ENCODE measurements at places on chromosomes 7 and 10. TPM values are rescaled to one million over a fixed set of nuclear protein-coding genes. Genes with fewer than 3 reads are reported as not detected.

Gene NPFFR1
- not detected for total RNA-seq

Gene FAM13C
- 1.1 TPM for total RNA-seq

Gene OR6B1
- total RNA-seq, result not detected

Gene ASZ1
- not detected for total RNA-seq

Gene HSPA14
- 5.6 TPM for total RNA-seq

Gene HACD1
- 0.94 TPM for total RNA-seq

Gene TRPV5
- not detected for total RNA-seq

Gene C10orf53
- total RNA-seq, result not detected

Gene PRF1
- total RNA-seq, result 0.51 TPM

Gene FFAR4
- total RNA-seq, result 0.57 TPM

Gene KLF14
- 0.25 TPM for total RNA-seq

- no peak for DNase-seq
Observed at GRCh38 chr10:107487284-107487683, 322.8 kb upstream of the SORCS1 start.

GRCh38 chr7:30352169-30352568, 67.8 kb downstream of the ZNRF2 start:
- no peak for DNase-seq

- DNase-seq, result no peak
Observed at GRCh38 chr7:128022631-128023532, 8.4 kb downstream of the LRRC4 start.

DNA sequence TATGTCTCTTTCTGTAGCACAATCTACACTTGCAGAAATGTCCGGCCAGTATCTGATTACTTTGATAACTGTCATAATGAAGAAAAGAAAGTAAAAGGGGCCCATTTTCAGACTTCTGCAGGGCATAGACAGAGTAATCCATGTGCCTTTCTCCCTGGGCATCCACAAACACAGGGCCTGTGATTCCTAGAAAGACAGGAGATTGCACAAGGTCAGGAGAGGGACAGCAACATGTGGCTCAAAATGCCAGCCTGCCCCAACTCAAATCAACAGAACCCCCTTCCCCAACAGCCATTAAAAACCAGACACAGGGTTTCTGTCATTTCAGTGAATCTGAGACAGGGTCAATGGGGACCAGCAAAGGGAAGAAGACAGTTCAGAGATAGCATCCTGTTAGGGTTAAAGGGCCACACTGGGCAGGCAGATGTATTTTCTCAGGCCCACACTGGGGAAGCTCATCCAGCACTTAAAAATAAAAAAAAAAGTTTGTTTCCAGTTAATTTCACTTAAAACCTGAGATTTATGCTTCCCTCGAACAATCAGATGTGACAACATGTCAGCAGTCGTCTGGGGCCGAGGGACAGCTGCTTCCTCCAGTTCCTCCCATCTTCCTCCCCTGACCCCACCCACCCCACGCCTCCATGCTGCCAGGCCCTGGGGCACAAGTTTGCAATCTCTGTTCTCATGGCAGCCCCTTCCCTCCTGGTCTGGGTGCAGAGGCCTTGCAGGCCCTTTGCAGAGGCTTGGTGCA, 30.7 kb upstream of the ACSL5 start:
- DNase-seq, result no peak

- DNase-seq, result no peak
Observed at GRCh38 chr7:23016345-23017253, 2.7 kb upstream of the HYCC1 start.

DNA sequence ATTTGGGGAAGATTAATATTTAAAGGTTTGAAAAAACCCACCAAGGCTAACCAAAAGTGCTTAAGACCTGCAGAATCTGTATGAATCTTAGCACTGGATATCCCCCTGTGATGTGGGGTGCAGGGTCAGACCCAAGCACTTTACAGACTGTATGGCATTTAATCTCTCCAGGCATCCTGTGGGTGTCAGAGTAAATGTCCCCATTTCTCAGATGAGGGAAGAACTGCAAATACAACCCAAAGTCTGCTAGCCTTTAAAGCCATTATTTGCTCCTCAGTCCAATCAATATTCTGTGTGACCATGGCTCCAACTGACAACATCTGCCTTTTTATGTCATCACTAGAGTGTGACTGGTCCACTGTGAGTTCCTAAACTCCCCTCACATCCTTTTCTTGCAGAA, 10.0 kb upstream of the MBL2 start:
- DNase-seq, result no peak

DNA sequence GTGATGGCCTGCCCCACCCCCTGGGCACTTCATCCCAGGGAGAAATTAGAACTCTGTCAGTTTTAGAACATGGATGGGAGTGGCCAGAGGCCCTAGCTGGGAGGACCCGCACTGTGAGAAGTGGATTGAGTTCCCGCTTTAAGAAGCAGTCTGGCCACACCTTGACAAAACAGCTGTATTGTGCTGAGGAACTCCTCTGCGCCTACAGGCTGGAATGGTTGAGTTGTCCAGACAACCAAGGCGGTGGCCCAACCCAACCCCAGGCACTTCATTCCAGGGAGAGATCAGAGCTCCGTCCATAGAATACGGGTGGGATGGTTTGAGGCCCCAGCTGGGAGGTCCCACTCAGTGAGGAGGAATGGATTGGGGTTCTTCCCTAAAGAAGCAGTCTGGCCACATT, 196.0 kb downstream of the TMEM26 start:
- DNase-seq, result no peak

- no peak for DNase-seq
Observed at GRCh38 chr10:61975391-61975932, 74.0 kb downstream of the ARID5B start.

DNA sequence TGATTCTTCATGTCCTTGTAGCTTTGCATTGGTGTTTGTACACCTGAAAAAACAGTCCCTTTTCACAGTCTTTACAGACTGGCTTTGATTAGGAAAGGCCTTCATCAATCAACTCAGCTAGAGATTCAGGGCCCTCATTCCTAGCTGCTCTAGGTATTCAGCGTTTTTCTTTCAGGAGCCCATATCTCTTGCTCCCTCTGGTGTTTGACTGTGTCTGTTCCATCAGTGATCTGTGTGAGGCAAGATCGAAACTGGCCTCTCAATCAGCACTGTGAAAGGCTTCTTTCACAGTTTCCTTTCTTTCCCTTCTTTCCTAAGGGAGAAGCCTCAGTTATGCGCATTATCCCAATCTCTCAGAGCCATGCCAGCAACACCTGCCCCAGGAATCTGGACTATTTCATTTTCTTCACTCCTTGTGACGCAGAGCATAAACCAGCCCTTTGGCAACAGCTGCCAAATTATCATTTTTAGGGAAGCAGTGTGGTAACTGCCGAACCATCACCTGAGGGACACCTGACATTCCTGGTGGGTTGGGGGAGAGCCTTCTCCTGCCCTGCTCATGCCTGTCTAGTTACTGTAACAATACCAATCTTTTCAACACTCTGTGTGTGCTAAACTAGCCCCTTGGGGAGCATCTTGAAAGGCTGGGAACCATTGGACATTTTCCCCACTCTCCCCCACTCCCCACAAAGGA, 75.7 kb upstream of the CCDC71L start:
- DNase-seq, result no peak

- DNase-seq, result no peak
Observed at GRCh38 chr10:76085817-76086167, 654.4 kb downstream of the LRMDA start.

GRCh38 chr7:56099653-56100052, 6.6 kb downstream of the CHCHD2 start:
- DNase-seq, result no peak

- peak; percentile 34 for DNase-seq
Observed at GRCh38 chr7:142478479-142479220, 220.8 kb upstream of the PRSS58 start.

- no peak for DNase-seq
Observed at GRCh38 chr7:155009570-155010157, 6.7 kb upstream of the PAXIP1 start.

DNA sequence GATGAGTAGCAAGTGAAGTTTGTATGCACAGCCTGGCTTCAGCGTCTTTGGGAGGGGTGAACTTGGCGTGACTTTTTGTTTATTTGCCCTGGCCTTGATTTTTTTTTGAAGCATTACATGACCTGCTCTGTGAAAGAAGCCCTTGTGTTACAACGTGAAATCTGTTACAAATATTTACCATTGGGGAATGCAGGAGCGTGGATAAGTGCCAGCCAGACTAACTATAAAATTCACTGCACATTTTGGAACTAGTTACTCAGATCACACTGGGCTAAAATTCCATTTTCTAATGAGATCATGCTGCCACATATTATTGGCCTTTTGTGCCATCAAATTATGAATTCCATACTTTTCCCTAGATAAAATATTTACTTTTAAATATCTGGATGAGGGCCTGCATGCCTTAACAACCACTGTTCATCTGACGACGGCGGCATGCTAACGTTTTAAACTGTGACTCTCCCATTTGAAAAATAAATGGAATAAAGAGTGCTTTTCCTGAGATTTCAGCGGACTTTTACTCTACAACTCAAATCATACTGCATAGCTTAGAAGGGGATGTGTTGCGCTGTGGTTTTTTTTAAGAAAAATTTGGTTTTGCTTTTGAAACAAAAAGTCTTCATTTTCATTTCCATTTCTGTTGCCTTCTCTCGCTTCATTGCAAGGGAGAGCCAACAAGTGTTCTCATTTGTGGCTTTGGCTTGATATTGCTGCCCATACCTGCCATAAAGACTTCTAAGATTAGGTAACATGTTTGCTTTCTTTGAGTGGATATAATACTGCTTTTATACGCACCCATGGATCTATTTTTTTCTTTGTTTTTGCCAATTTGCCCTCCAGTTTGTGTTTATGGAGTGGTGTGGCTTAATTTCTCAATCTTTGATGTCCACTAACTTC, 352.2 kb downstream of the TFEC start:
- no peak for DNase-seq

- DNase-seq, result no peak
Observed at GRCh38 chr10:99689461-99689860, 30.2 kb downstream of the ENTPD7 start.

GRCh38 chr7:80529362-80529761, 17.5 kb upstream of the GNAT3 start:
- DNase-seq, result no peak

DNA sequence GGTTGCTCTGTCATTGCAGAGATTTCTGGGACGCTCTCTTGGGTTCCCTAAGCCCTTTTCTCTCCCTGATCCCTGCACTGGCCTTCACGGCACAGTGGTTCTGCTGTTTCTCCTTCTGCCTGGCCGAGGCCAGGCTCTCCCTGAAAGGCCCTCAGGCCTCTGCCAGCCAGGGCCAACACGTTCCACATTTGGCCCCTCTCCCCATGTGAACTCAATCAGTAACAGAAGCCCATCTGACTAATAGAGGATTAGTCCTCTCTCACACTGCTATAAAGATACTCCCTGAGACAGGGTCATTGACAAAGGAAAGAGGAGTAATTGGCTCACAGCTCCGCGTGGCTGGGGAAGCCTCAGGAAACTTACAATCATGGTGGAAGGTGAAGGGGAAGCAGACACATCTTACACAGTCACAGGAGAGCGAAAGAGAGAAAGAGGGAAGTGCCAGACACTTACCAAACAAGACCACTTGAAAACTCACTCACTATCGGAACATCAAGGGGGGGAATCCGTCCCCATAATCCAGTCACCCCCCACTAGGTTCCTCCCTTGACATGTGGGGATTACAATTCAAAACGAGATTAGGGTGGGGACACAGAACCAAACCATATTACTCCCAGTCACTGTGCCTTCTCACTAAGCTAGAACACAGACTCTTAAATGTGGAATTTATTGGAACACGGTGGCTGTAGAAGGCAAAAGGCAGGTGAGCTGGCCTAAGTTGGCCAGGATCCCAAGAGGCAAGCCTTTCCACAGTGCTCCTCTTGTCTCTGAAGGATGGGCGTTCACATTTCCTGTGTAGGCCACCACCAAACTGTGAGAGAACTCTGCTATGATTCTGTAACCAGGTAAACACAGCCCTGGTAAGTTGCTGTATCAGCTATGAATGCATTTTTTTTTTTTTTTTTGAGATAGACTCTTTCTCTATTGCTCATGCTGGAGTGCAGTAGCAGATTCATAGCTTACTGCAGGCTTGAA, 8.8 kb downstream of the FZD8 start:
- DNase-seq, result no peak

- no peak for DNase-seq
Observed at GRCh38 chr7:60706-61105, 131.7 kb upstream of the FAM20C start.

DNA sequence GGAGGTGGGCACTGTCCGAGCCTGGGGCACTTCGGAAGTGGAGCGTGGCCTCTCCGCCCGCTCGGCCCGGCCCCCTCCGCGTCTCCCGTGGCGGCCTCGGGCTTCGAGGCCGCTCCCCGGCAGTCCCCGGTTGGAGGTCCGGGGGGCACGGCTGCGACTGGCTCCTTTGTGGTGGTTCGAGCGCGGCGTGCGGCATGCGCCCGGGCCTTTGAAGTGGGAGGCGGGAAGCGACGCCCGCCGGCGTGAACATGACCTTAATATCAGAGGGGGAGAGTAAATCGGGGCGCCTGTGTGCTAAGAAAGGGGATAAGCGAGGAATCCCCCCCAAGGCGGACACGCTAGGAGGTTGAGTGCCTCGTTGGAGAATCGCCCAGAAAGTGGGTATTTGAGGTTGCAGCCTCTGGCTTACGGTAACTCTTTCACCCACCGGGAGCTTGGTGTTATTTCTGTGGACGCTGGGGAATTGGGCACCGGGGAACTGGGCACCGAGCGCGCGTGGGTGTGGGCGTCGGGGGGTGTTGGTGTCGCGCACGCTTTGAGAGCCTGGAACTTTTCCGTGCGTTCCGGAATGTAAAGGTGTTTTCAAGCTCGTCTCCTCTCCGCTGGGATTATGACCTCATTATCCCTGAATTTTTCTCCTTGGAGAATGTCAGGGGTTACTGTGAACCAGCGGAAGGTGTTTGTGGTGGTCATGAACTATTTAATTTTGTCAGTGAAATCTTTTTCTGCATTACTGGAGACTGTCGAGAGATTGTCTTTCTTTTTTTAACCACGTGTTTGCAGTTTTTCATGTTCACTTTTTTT, 660 bp downstream of the SUV39H2 start:
- DNase-seq, result peak; percentile 64

- DNase-seq, result no peak
Observed at GRCh38 chr7:129401967-129402860, 32.0 kb upstream of the STRIP2 start.

DNA sequence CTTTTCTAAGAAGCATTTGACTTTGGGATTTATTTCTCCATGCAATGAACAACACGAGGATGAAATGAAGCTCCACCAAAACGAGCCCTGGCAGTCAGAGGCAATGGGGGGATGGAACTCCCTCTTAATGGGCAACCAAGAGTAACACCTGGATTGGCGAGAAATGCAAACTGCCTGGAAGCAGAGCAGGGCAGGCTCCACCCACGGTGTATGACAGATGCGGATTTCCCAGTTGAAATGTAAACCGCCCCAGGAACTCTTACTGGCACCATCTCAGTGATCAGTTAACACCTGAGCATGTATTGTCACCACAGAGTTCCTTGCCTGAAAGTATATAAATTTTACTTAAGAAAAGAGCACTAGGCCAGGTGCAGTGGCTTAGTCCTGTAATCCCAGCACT, 47.3 kb upstream of the AUTS2 start:
- no peak for DNase-seq

DNA sequence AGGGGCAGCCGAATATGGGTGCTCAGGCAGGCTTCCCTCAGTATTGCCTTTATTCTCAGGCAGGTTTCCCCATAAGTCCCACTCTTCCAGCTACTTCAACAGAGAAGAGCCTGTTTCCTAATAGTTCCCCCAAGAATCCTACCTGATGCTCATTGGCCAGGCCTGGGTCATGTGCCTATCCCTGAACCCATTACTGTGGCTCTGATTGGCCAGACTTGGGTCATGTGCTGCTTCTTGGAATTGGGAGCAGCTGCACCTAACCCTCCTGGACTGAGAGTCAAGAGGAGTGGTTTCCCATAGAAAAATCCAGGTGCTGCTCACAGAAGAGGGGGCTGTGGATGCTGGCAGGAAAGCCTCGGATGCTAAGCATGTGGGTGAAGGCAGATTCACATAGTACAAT, 21.7 kb downstream of the OPALIN start:
- DNase-seq, result no peak

GRCh38 chr10:21278491-21279216, 246.8 kb downstream of the SKIDA1 start:
- DNase-seq, result peak; percentile 86
